CD4-positive, alpha-beta T cell treated with Interleukin-17A for 4 hours (primary cell): ENCODE measurements at places on chromosomes 11 and 22.
A peak's percentile ranks its signal among the peaks of the same experiment; 100 is the strongest.

DNA sequence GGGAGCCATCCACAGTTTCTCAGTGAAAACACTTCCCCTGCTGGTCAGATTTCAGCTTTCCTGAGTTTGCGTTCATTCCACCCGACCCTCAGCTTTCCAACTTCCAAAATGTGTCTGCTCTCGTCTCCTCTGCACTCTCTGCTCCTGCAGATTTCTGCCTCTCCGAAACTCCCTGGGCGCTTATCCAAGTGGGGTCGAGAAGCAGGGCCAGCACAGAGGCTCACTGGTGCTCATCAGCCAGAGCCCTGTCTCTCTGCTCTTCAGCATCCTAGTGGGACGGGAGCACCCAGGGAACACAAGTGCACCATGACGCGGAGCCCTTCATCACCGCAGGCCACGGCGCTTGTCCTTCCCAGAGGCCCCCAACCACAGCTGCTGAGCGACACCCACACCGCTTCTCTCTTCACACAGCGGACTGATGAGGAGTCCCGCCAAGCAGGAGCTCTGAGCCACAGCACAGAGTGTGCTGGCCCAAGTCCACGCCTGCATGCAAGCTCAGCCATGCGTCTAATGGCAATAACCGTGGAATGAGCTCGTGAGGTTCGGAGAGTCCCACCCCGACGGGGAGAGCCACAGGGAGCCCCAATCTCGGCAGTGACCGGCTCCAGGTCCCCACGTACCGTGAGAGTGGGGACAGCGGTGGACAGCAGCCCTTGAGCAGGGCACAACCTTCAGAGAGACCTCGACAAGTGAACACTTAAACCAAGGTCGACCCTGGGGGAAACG, 27.9 kb upstream of the MOB2 start:
- DNase-seq, result no peak

DNA sequence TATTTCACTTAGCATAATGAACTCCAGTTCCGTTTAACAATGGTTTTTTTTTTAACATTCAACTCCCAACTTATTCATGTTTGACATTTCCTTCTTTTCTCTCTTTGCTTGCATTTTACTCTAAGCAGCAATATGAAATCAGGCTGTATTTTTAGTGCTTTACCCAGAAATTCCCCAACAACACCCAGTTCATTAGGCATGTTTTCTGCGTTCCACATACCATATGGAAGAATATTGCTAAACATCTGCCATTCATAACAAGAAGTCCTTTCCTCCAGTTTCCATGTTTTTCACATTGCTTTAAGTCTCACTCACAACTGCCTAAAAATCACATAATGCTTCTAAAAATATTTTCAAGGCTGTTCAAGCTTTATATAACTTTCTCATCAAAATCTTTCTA, 45.8 kb downstream of the PLAAT5 start:
- DNase-seq, result no peak

DNA sequence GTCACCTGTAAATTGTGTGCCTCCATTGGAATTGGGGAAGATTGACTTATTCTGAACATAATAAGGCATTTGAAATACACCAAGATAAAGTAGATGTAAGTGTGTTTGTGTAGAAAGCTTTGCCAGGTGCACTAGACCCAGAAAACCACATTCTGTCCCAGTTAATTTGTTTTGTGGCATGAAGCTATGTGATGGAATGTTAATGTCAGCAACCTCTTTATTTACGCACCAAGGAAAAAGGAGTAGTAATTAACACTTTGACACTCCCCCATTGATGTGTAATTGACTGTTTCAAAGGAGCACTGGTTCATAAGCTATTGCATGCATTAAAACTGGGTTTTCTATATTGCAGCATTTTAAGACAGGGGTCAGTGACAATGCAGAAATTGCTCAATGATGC, 14.3 kb downstream of the EIF3M start:
- DNase-seq, result no peak

GRCh38 chr22:35156945-35157344, 91.0 kb downstream of the ISX start:
- no peak for DNase-seq

- no peak for DNase-seq
Observed at GRCh38 chr22:49272546-49273125, 555.0 kb downstream of the BRD1 start.

GRCh38 chr11:119518746-119519730, 96.1 kb upstream of the THY1 start:
- no peak for DNase-seq

GRCh38 chr11:60059052-60059451, 2.6 kb downstream of the MS4A3 start:
- no peak for DNase-seq

- no peak for DNase-seq
Observed at GRCh38 chr22:44340271-44341239, 27.8 kb upstream of the SHISAL1 start.

- no peak for DNase-seq
Observed at GRCh38 chr11:96543177-96543576, 153.4 kb downstream of the JRKL start.

DNA sequence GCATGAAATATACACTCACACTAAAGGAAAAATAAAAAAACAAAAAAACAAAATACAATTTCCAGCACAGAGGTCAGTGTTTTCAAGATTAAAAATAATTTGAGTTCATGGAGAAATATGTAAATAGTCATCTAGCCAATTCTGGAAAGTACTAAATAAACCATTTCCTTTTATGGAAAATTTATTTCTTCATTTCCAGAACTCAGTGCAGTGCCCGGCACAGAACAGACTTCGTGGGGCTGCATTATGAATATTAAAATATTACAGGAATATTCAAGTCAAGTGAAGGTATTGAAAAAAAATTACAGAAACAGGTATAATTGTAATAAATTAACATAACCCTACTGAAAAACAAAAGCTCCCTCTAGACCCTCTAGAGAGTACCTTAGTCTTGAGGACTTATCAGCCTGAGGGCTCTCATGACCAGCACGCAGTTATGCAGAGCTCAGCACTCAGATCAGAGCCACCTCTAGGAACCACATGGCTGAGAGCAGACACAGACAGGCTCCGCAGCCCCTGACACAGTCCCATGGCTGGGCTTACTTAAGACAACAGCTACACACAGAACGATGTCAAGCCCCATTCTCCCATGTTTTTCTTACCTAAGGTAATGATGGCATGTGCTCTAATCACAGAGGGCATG, 45.6 kb downstream of the NCAPD3 start:
- no peak for DNase-seq

GRCh38 chr11:65386307-65387140, at the start of gene FRMD8:
TSS of gene FRMD8 (plus strand) at chr11:65386637. CDS start at chr11:65387037, 400 bp downstream.
- DNase-seq, result peak; percentile 96

DNA sequence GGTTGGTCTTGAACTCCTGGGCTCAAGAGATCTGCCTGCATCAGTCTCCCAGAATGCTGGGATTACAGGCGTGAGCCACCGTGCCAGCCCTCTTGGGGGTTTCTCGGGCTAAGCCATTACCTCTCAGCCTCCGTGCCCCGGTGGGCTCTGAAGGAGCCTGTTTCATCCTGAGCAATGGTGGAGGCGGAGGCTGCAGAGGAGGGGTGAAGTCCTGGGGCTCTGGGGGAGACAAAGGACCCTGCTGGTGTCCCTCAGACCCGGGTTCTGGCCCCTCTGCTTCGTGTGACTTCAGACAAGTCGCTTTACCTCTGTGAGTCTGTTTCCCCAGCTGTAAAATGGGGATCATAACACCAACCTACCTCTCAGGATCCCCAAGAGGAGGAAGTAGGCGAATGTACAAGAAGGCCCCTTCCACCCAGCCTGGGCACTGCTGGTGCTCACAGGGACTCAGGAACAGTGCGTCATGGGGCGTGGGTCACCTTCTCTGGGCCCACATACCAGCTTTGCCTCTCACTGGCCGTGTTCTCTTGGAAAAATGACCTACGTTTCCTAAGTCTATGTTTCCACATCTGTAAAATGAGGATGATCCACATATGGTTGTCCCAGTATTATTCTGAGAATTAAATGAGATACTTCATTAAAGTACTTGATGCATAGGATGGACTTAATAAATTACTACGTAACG, 36.8 kb downstream of the RIBC2 start:
- no peak for DNase-seq

GRCh38 chr11:43012606-43013005, 299.2 kb upstream of the API5 start:
- DNase-seq, result no peak

DNA sequence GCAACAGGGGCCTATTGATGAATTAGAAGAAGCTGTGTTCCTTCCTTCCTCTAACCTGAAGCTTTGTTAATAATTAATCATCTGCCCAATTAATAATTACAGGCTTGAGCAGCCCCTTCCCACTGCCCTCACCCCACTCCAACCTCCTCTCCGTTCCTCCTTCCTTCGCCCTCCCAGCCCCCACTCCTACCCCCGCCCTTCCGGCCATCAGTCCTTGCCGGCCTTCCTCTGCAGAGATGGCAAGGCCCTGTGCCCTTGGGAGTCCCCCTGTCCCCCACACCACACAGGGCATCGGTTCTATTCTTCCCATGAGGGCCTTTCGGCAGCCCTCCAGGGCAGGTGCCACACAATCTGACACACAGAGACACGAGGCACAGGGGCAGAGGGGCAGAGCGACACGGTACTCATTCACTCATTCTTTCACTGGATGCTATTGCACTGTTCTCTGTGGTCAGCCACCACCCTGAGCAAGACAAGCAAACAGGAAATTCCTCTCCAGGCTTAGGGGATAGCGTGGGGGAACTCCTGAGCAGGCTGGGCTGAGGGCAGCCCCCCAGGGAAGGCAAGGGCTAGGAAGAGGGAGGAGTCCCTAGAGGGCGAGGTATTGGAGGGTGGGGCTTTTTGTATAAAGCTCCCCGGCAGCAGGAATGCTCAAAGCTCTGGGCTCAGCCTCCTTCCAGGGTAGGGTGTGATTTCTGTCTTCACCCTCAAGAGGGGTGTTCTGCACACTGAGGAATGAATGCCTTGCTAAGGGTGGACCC, 14.7 kb downstream of the MGAT3 start:
- DNase-seq, result no peak

- no peak for DNase-seq
Observed at GRCh38 chr11:66752148-66752547, 23.1 kb upstream of the SPTBN2 start.

DNA sequence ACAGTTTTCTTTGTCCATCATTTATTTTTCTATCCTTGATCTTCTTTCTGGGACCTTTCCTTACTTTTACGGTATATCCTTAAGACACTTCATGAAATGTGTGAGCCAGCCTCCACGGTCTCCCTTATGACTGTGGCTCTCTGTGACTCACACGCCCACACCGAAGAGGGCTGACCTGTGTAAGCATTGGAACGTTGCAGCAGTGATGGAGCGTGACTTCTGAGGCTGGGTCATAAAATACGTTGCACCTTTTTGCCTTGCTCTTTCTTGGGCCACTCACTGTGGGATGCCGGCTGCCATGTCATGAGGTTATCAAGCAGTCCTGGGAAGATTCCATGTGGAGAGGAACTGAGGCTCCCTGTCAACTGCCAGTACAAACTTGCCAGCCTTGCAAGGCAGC, 96.3 kb upstream of the RAB1B start:
- no peak for DNase-seq

- no peak for DNase-seq
Observed at GRCh38 chr11:130524132-130524790, 75.8 kb downstream of the ADAMTS15 start.

DNA sequence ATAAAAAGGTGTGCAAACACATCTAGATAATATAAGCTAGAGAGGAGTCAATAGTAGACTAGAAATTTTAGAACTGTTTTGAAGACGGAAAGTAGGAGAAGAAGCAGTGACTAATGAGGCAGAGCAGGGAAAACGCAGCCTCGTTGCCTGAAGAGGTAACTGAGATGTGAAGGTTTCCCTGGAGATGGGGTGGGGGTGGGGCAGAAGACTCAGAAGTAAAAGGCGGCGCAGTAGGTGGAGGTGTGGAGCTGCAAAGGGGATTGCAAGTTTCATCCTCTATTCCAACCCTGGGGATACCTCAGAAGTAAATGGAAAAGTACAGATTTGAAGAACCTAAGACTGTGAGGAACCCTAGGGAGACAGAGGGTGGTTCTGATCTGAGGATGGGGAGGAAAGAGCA, 109.5 kb downstream of the TMPRSS5 start:
- no peak for DNase-seq

DNA sequence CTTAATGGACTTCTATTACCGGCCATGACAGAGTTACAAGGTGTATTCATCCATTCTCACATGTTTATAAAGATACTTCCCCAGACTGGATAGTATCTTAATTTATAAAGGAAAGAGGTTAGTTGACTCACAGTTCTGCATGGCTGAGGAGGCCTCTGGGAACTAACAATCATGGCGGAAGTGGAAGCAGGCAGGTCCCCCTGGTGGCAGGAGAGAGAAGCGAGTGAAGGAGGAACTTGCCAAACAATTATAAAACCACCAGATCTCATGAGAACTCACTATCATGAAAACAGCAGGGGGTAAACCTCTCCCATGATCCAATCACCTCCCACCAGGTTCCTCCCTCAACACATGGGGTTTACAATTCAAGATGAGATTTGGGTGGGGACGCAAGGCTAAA, 170.0 kb upstream of the PDGFD start:
- DNase-seq, result no peak

- DNase-seq, result no peak
Observed at GRCh38 chr22:42885446-42885845, 28.4 kb upstream of the ARFGAP3 start.

DNA sequence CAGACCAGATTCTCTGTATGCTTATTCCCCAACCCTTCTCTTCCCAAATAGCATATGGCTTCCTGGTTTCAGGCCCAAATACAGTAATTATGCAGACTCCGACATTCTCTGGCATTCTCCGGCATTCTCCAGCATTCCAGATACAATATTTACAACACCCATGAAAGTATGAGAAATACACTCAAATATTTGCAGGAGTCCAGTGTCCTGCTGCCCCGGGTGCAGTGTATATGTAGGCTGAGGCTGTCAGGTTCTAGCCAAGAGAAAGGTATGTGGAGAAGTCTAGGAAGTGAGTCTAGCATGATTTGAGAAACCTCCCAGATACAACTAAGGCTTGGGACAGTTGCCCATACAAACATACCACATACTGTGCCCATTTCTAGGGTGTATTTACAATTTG, 160.7 kb downstream of the SOX6 start:
- no peak for DNase-seq

DNA sequence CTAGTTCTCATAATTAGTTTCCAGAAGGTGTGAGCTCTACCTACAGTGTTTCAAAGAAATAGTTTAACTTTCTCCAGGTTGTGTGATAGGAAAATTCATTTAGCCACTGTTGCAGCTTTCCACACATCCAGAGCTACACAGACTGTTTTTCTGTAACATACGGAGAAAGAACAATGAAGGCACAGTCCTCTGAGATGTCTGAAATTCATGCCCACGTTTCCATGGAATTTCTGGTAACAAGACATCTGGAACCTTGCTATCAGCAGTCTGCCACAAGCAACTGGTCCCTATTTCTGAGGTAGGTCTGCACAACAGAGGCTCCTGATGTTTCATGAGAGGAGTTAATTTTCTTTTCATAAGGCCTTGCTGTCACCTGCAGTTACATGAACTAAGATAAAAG, 273.3 kb upstream of the C11orf87 start:
- DNase-seq, result no peak
